Esophagus muscularis mucosa (tissue), 4 donors: ENCODE measurements at places on chromosomes 1 and 21. TPM values are rescaled to one million over a fixed set of nuclear protein-coding genes. Genes with fewer than 3 reads are reported as not detected.

- H3K27ac ChIP-seq, result no peak overlapping the region
- peaks cover 40% of the 10 kb centered on the region for H3K27me3 ChIP-seq
- no peak for DNase-seq
Measured at GRCh38 chr1:34532113-34532512, 222.7 kb upstream of the GJB5 start.

GRCh38 chr1:21244154-21244553 is 46.1 kb downstream of the ECE1 start:
- H3K27ac ChIP-seq, result no peak overlapping the region

- no peak overlapping the region for H3K4me3 ChIP-seq
- peak overlapping the region; percentile 73 for H3K27ac ChIP-seq
- no peaks in the 10 kb centered on the region for H3K27me3 ChIP-seq
- H3K4me1 ChIP-seq, result peaks cover 52% of the 10 kb centered on the region
- no peaks in the 10 kb centered on the region for H3K36me3 ChIP-seq
Measured at GRCh38 chr1:164950541-164950986, 391.6 kb downstream of the PBX1 start.

DNA sequence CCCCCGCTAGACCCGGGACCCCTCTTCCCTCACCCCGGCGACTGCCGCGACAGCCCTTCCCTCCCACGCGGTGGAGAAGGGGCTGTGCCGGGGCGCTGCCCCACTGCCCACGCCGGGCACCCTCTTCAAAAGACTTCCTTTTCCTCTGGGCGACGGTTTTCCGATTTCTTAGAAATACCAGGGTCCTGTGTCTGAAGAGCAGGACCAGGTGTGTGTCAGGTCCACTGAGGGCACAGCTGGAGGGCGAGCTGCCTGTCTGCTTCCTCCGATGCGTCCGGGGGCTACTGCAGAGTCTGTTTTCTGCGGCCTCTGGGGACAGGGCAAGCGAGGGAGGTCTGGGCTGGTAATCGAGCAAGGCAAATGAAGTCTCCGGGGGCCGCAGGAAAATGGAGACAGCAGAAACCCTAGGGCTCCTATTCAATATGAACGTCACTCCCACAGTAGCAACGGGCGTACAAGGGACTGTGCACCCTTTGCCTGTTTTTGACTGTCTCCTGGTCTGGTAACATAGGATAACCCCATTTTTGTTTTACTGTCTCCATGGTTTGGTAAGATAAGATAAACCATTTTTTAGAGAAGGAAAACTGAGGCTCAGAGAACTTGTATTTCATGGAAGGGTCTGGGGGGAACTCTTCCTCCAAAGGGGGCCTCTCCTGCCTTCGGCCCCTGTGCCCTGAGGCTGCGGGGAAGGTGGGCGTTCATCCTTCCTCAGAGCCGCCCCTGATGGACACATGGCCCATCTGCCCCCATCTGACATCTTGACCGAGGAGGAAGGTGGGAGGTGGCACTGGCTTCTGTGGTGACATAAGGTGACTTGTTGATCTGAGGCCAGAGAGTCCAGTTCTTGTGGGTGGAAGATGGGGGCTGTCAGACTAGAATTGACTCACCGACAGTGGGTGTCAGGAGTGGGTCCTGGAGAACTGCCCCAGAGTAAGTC is 970 bp downstream of the TNFRSF1B start:
- H3K27ac ChIP-seq, result peak overlapping the region; percentile 78
- H3K4me1 ChIP-seq, result peaks cover 37% of the 10 kb centered on the region
- H3K4me3 ChIP-seq, result peak overlapping the region; percentile 69
- DNase-seq, result no peak
- no peaks in the 10 kb centered on the region for H3K27me3 ChIP-seq
- H3K36me3 ChIP-seq, result no peaks in the 10 kb centered on the region

DNA sequence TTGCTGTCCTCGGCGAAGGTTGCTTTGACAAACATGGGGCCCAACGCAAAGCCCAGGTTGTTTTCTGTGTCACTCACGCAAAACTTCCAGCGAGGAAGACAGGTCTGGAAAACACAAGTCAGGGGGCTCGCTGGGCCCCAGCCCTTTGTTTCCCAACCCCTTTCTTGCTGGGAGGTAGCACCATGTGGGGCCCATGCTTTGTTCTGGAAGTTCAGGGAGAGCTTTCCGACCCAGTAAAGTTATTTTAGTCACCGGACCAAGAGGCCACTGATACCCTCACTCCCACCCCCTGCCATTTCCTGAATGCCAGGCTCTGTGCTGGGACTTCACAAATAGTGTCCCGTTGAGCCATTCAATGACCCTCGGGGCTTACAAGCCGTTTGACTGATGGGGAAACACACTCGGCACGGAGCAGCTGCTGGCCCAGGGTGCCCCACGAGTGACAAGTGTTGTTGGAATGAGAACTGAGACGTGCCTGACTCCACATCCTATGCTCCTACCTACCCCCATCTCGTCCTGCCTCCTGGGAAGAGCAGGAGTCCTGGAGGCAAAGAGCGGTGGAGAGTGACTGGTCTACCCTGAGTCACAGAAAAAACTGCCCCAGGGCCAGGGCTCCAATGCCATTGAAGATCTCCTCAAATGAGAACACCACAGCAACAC is 52.0 kb downstream of the ECE1 start:
- DNase-seq, result no peak
- H3K4me3 ChIP-seq, result no peak overlapping the region
- H3K36me3 ChIP-seq, result peaks cover 56% of the 10 kb centered on the region
- no peaks in the 10 kb centered on the region for H3K4me1 ChIP-seq
- H3K27ac ChIP-seq, result no peak overlapping the region

DNA sequence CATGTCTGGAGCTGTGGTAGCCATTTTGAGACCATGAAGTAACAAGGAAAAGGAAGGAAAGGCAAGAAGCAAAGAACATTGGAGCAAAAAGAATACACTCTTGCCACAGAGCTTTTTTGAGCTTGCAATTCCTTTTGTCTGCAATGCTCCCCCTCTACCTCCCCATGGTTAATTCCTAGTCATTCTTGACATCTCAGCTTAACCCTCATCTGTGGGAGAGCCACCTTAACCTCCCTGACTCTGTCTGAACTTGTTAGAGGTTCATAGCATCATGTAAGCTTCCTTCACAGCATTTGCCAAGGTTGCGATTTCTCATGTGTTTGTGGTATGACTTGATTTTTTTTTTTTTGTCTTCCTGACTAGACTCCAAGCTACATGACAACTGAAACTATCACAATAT is 564.1 kb upstream of the PLXNA2 start:
- no peak for DNase-seq
- H3K4me1 ChIP-seq, result no peaks in the 10 kb centered on the region
- H3K27ac ChIP-seq, result no peak overlapping the region
- no peaks in the 10 kb centered on the region for H3K27me3 ChIP-seq

DNA sequence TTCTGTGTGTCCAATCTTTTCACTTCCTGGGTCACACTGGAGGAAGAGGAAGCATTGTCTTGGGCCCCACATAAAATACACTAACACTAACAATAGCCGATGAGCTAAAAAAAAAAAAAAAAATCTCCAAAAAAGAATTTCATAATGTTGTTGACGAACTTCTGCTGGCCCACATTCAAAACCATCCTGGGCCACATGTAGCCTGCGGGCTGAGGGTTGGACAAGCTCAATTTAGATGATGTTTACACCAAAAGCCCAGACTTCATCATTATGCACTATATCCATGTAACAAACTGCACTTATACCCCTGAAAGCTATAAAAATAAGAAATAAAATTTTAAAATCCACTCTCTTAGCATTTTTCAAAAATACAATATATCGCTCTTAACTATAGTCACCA is 187.8 kb upstream of the PTBP2 start:
- H3K27ac ChIP-seq, result no peak overlapping the region
- H3K27me3 ChIP-seq, result no peaks in the 10 kb centered on the region
- H3K4me3 ChIP-seq, result no peak overlapping the region
- no peak for DNase-seq
- peaks cover 8% of the 10 kb centered on the region for H3K4me1 ChIP-seq

DNA sequence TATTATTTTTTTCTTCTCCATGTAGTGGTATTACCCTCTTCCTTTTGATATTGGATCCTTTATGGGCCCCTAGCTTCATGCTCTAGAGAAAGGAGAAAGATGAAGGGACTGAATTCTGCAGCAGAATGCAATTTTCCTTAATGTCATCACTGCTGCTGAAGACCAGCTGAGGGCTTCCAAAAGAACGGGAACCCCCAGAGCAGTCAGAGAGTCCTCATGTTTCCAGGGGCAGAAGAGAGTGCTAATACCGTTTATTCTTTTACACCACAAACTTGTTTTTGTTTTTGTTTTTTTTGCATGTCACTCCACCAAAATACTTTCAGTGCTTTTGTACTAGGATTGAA is 21.1 kb upstream of the TBX15 start:
- H3K4me1 ChIP-seq, result peaks cover 35% of the 10 kb centered on the region

The AK5 gene
- total RNA-seq, result 2.4 TPM

The ADCY10 gene
- 0.17 TPM for total RNA-seq

The MFN2 gene
- total RNA-seq, result 199 TPM

The NPR1 gene
- 67.1 TPM for total RNA-seq
